SIG-M5 (cell line): ENCODE measurements at places on chromosomes 11 and 22.

DNA sequence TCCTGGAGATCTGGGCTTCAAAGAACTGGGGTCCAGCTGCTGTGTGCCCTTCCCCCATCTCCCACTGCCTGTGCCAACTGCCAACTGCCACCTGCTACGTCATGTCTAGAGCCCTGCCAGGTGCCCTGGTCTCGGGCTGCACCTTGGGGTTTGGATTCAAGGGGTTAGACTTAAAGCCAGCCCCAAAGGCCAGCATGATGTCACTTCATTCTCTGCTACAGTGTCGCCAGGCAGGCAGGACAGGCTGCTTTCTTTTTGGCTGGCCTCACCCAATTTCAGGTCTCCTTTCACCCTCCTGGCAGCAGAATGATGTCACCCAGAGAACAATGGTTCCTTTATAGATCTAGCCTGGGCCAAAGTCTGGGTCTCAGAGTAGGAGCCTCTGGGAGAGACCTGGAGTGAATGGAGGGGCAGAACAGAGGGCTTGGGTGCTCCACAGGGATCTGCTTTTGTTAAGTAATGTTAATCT is 79.5 kb upstream of the CRYBB3 start:
- DNase-seq: no peak

DNA sequence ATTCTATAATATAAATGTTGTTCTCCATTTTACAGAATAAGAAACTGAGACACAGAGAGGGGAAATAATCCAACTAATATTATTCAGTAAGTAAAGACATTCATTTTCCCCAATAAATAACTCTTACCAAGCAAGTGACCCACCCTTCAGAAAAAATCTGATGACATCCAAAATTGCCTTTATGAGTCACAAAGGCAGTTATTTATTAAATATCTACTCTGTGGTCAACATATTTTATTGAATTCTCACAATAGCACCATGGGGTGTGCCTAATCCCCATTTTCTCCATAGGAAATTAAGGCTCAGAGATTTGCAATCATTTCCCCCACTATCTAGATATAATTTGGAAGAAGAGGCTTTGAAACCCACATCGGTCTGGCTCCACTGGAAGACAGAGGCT is 161.5 kb upstream of the ISX start:
- DNase-seq: no peak

GRCh38 chr22:46581538-46582244 is 38.5 kb upstream of the GRAMD4 start:
- DNase-seq: no peak

GRCh38 chr11:78429209-78429608 is 11.6 kb upstream of the GAB2 start:
- no peak for DNase-seq

DNA sequence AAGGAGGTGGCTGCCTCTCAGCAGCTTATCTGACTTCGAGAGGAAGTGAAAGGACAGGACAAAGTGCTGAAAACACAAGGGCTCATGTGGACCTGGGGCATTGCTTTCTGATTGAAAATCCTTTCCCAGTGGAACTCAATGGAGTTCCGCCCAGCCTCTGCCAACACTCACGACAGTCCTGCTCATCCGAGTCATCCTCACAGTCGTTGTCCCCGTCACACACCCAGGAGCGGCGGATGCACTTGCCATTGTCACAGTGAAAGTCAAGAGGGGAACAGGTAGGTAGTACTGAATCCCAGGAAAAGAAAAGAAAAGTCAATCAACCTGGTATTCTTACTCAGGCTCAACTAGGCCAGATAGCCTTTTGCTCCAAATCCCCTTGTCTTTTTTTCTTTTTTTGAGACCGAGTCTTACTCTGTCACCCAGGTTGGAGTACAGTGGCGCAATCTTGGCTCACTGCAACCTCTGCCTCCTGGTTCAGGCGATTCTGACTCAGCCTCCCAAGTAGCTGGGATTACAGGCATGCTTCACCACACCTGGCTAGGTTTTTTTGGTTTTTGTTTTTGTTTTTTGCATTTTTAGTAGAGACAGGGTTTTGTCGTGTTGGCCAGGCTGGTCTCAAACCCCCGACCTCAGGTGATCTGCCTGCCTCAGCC is 18.1 kb downstream of the LRP4 start:
- DNase-seq: no peak

GRCh38 chr11:95937358-95937757 is 13.5 kb upstream of the MTMR2 start:
- DNase-seq: no peak

GRCh38 chr22:40332319-40332781 is 13.9 kb upstream of the ADSL start:
- no peak for DNase-seq

GRCh38 chr11:10307022-10307399 is 2.1 kb downstream of the ADM start:
- DNase-seq: no peak

DNA sequence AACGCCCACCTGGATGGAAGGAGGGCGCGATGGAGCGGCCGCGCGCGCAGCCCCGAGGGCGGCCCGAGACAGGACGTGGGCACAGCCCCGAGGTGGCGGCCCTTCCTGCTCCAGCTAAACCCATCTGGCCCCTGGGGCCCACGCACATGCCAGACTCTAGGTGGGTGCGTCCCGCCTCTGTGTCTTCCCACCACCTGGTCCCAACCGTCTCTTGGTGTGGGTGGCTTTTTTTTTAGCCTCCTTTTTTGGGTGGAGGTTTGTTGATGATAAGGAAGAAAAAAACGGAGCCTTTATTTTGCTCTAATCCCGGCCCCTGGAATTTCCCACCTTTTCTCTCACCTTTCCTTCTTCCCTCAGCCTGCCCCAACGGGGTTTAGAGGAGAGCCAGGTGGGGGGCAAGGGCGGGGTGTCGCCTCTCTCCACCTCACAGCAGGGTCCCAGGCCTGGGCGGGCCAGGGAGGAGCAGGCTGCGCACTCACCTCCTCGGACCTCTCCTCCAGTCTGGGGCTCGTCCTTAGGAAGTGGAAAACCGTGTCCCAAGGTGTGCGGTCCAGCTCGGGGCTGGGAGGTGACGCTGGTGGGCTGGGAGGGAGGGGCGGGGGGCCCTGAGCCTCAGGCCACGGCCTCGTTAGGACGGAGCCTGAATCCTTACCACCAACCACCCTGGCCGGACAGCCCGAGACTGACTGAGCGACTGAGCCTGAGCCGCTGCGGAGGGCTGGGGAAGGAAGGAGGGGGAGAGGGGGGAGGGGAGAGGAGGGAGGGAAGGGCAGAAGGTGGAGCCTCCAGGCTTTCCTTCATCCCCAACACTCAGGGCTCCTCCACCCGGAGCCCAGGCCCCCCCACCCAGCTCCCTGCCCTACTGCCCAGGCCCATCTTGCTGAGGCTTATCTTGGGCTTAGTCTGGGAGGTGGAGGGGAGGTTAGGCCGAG is at the start of gene SOX10:
SOX10 (minus strand) TSS at position 696 of the 932 bp plus-strand sequence. CDS start 771 bp downstream, outside the sequence.
- no peak for DNase-seq

GRCh38 chr11:60098508-60098907 is 10.0 kb downstream of the MS4A2 start:
- DNase-seq: no peak

DNA sequence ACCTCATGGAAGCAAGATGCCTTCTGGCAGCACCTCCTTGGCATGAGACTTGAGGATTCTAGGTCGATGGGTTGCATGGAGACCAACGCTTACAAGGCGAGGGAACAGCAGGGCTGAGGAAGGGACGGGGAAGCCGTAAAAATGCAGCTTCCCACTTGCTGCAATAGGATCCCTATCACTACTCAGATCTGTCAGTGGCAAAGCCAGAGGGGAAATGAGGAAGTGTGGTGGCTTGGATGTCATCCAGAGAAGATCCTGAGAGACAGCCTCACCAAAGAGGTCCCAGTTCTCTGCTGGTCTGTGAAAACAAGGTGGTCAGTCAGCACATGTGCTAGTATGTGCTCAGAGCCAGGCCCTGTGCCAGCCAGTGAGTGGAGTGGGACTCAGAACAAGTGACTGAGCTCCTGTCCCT is 22.2 kb downstream of the CYB5R2 start:
- DNase-seq: no peak

GRCh38 chr11:12029738-12030363 is 21.4 kb upstream of the DKK3 start:
- DNase-seq: no peak

DNA sequence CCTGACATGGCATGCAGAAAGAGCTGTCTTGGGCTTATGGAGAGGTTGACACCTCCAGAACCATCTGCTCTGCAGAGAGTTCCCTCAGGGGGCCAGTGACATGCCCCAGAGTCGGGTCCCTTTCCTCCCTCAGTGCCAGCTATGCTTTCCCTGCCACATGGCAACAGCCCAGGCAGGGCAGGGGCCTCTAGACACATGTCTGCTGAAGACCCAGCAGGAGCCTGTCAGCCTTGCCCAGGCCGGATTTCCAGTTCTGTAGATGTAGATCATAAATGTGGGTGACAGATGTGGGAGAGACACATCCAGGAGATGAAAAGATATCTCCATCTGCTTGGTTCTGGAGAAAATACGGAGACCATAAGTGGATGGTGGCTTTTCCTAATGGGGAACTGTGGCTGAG is 25.5 kb downstream of the NAV2 start:
- DNase-seq: no peak

- DNase-seq: no peak
Observed at GRCh38 chr11:80898910-80899309, 1458.1 kb upstream of the TENM4 start.

DNA sequence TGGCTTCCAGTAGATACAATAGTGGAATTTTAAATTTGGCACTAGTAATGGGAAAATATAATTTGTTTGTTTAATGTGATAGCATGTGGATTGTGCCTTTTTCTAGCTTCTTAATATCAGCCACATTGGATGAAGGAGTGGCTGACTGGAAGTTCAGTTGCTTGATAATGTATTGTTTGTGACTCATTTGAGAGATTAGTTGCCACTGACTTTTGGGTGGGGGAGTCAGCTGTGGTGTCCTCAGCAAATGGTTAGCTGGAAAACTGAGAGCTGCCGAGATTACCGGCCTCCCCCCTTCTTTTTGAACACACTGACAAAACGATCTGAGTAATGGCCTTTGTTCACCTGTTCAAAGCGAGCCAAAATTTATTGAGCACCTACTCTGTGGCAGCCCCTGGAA is 5.5 kb downstream of the JAM3 start:
- no peak for DNase-seq

DNA sequence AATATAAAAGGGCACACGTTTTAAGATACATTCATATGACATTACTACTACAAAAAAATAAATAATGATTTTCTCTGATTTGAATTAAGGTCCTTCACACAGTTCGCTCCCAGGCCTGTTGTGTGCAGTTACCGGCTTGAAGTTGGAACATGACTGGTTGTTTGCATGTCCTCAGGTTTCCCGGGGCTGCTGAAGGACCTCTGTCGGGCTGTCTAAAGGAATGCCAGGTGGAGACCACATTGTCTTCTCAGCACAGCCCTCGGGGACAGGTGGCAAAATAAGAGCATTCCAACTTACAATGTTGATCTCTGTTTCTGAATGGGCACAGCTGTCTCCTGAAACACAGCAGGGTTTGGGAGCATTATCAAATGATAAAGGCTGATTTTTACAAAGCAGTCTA is 14.9 kb downstream of the VSIG10L2 start:
- DNase-seq: no peak

DNA sequence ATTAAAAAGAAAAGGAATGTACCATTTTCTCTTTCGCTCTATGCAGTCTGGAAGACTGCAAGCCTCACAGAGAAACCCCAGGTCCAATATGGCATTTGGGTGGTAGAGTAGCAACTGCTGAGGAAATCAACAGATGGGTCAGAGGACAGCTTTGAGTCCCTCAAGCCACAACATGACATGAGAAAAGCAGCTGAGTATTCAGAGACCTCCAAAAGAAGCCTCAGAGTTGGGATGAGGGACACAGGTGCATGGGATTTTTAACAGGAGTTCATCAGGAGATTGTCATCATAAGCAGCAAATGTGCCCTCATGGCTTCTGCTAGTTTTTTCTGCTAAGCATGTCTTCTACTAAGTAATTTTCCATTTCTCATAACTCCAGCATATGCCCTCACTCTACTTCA is 111.6 kb downstream of the BLID start:
- DNase-seq: no peak

DNA sequence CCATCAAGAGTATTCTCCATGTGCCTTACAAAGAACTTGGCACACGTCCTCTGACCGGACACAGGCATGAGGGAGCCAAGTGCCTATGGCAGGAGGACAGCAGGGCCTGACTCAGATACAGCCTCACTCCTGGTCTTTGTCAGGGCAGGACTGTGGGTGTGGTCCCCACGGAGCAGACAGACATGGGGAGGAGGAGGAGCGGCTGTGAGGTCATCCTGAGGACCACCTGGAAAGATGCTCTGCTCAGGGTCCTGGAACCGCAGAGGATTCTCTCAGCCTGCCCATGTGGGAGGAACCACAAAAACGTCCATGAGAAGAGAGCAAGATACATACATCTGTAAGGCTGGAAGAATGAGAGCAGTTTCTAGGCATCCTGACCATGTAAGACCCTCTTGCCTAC is 576.3 kb downstream of the BRD1 start:
- no peak for DNase-seq

GRCh38 chr22:35154937-35155387 is 89.0 kb downstream of the ISX start:
- no peak for DNase-seq

DNA sequence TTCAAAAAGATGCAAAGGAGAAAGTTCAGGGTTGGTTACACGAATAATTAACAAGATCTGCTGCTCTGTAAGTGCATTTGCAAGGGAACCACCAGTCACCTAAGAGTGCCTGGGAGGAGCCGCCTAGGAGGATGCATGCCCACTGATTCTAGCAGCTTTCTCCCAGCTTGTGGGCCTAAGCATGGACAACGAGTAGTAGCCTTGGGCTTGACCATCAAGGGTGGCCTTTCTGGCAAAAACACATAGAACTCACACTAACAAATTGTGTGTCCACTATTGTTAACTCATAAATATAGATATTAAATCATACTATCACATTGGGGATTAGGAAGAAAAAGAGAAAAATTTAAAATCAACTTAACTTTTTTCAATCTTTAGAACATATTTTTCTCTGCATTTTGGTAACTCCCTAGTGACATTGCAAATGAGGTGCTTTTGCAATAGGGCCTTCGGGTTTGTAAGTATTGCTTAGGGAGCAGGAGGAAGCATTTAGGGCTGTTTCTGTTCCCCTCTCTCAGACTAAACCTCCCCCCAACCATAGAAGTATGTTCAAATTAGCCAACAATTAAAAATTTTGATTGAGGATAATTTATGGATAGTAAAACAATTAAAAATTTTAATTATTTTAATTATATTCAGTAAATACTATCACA is 57.3 kb upstream of the CEP295 start:
- DNase-seq: no peak

- no peak for DNase-seq
Observed at GRCh38 chr11:2178906-2179494, 7.4 kb upstream of the TH start.

DNA sequence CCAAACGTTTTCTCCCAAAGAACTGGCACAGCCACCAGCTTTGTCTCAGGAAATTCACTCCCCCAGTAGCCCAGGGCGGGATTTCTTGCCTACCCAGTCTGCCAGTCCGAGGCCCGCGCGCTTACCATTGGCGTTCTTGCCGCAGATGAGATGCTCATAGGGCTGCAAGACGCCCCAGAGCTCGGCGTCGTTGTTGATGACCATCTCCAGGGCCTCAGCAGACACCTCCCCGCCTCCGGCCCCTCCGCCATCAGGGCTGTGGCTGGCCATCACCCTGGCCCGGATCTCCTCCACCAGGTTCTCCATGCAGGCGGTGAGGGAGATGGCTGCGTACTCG is 1.3 kb downstream of the ABTB2 start:
- no peak for DNase-seq
